ENCODE measurements at places on chromosomes 2 and 18.

DNA sequence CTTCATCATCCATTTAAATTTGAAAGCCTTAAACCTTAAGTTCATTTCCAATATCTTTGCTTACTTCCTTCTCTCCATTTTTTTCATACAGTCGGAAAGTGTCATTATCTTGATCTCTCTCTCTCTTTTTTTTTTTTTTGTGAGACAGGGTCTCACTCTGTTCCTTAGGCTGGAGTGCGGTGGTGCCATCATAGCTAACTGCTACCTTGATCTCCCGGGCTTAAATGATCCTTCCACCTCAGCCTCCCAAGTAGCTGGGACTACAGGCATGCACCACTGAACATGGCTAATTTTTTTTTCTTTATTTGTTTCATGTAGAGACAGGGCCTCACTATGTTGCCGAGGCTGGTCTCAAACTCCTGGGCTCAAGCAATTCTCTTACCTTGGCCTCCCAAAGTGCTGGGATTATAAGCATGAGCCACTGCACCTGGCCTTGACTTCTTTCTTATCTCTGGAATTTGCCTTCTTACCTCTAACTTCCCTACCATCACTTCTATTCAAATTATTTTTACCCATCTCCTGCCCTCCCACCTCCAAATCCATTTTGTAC lies 222.2 kb downstream of the MYCN start:
- DNase-seq = no peak

- no peak for DNase-seq
Observed at GRCh38 chr18:75377258-75377657, 50.2 kb downstream of the SMIM21 start.

- DNase-seq = no peak
Observed at GRCh38 chr2:234444242-234444730, 52.6 kb downstream of the ARL4C start.

DNA sequence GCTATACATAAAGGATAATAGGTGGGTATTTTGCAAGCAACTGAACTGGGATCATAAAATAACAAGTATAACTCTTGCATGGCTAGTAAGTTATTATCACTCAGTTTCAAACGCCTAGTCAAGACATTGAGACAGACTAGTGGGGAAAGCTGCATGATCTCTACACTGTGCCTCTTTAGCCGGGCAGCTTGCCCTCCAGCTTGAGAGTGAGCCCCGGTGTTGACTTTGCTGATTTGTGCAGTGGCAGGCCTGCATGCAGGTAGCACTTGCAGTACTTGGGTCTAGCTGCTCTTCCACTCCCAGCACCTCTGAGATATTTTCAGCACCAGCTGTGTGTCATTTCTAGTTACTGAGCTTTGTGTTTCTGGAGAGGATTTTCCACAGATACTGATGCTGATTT lies 118.8 kb upstream of the DAPL1 start:
- DNase-seq = no peak

DNA sequence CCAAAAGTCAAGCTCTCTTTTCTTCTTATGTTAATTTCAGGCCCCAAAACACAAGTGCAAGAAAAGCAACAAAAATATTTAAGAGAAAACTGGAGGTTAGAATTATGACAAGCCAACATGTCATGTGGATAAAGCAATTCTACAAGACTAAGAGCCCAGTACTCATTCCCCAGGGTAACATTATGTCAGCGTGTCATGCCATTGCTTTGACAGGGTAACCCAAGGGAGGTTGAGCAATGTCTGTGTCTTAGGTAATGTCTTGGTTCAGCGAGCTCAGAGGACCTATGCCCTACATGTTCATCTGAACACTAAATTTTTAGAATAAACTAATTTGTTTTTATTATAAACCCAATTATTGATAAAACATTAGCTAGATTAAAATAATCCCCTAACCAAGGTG lies 173.2 kb upstream of the ZNF804A start:
- DNase-seq = no peak

GRCh38 chr18:13191779-13192178 lies 26.8 kb upstream of the LDLRAD4 start:
- DNase-seq = peak; percentile 73

DNA sequence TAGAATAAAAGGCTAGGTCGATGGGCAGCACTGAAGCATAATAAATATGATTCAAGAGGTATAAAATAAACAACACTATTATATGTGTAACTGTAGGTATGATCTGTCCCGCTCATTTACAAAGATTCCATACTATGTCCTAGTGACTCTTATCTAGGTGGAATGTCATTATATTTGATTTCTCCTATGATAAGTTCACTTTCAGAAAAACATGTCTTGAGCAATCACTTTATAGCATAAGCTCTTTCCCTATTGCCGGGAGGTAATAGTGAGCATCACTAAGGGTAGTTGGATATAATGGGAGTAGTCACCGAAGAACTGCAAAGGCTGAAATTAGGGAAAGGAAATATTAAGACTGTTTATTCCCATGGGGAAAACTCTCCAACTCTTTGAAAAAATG lies 330.3 kb upstream of the THUMPD2 start:
- DNase-seq = no peak

DNA sequence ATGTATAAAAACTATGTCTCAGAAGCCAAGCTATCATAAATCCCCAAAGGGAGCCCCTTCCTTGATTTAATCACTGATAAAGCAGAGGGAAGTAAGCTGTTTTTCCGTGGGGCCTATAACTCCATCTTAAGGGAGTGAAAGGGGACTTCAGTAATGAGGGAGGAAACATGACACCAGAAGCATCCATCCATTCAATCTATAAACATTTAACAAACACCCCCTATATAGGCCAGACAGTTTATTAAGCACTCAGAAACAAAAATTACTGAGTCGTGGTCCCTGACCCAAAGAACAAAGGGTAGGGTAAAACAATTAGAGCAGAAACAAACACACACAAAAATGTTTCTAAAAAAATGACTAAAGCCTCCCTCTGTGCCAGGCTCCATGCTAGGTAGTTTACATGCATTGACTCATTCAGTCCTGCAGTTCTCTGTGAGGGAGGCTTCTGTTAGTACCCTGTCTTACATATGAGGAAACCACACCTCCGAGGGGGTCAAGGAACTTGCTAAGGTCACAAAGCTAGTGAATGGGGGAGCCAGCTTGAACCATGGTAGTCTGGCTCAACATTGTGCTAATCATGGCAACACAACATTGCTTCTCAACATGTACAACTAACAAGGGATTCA lies 472.1 kb downstream of the CDH2 start:
- DNase-seq = peak; percentile 36

DNA sequence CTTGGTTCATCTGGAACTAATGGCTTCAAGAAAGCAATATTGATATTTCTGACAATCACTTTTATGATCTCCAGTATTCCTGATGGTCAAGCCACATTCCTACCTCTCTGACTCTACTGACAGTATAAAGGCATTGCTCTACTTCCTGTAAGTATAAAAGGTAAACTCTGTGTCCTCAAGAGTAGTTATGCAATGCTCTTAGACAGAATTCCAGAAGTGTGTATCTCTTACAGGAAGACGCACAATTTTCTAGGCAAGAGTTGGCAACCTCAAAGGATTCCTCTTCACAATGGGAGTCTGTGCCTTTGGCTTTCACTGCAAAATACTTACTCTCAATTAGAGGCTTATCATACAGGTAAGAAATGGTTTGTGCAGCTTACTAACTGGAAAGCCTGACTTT lies 100.1 kb downstream of the THADA start:
- peak; percentile 50 for DNase-seq

- DNase-seq = no peak
Observed at GRCh38 chr2:166332106-166332505, 43.6 kb downstream of the SCN9A start.

- no peak for DNase-seq
Observed at GRCh38 chr18:29326214-29326613, 1149.3 kb upstream of the CDH2 start.

- DNase-seq = peak; percentile 10
Observed at GRCh38 chr2:188734691-188735090, 239.5 kb upstream of the COL3A1 start.

DNA sequence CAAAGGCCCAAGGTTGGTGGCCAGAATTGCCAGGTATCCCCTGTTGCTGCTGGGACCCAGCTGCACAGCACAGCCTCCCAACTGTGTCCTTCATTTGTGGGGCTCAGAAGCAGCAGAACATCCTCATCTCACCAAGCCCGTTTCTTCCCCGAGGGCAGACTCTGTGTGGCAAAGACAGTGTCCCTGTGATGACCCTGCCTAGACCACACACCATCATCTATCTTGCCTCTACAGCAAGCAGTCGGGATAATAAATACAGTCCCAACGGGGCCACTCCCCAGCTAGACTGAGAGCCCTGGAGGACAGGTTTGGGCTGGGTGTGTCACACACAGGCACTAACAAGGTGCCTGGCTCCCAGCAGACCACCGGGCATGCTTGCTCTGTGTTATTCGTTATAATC lies 93.4 kb downstream of the PTGR3 start:
- DNase-seq = no peak

GRCh38 chr2:80894486-80894885 lies 589.9 kb upstream of the LRRTM1 start:
- no peak for DNase-seq

- DNase-seq = peak; percentile 42
Observed at GRCh38 chr2:12005886-12006681, 259.7 kb downstream of the LPIN1 start.

DNA sequence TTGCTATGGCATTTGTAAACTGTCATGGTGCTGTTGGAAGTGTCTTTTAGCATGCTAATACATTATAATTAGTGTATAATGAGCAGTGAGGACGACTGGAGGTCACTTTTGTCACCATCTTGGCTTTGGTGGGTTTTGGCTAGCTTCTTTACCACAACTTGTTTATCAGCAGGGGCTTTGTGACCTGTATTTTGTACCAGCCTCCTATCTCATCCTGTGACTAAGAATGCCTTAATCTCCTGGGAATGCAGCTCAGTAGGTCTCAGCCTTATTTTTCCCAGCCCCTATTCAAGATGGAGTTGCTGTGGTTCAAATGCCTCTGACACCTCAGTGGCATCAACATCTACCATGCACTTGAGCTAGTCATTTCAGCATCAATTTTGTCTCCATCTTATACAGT lies 29.7 kb downstream of the LYPD6 start:
- DNase-seq = peak; percentile 13

- DNase-seq = no peak
Observed at GRCh38 chr2:176115883-176116813, at the start of gene HOXD10. Gene HOXD10 (plus strand): TSS chr2:176116778. CDS start chr2:176116834, 56 bp downstream.

- no peak for DNase-seq
Observed at GRCh38 chr2:43318791-43319190, 92.4 kb upstream of the ZFP36L2 start.

DNA sequence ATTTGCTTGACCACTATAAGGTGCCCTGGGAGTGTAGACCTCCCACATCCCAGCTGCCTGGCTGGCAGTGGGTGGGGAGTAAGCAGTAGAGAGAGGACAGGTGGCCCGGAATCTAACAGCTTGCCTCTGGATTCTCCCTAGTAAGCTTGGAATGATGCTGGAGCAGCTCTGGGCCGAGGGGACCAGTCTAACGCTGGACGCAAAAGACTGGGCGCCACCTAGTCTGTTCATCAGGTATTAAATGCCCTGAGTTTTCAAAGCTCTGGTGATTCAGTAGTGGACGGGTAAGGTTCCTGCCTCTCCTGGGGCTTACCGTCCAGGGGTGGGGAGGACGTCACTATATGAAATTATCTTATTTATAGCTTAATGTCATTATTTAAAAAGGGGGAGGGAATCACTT lies 648 bp upstream of the LYPD6B start:
- DNase-seq = no peak

DNA sequence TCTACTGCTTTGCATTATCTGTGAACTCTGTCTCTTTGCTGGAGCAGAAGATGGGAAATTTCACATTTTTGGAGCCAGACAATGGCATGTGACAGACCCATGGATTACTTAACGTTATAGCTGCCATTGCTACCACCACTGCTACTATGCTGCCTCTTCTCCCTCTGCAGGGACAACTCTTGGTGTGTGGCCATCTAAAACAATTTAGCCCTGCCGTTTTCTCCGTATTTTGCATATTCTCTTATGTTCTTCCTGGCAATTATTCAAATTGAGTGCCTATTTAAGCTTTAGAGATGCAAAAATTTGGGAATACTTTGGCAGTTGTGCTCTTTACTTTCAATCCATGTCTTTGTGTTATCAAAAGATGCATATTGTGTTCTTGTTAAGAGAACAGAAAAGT lies 386.8 kb downstream of the XIRP2 start:
- no peak for DNase-seq

- no peak for DNase-seq
Observed at GRCh38 chr18:76674596-76674995, 147.8 kb upstream of the ZNF236 start.

- DNase-seq = peak; percentile 97
Observed at GRCh38 chr2:9703085-9703678, 72.4 kb upstream of the YWHAQ start.

- DNase-seq = no peak
Observed at GRCh38 chr2:60966507-60967405, 50.8 kb upstream of the PEX13 start.

DNA sequence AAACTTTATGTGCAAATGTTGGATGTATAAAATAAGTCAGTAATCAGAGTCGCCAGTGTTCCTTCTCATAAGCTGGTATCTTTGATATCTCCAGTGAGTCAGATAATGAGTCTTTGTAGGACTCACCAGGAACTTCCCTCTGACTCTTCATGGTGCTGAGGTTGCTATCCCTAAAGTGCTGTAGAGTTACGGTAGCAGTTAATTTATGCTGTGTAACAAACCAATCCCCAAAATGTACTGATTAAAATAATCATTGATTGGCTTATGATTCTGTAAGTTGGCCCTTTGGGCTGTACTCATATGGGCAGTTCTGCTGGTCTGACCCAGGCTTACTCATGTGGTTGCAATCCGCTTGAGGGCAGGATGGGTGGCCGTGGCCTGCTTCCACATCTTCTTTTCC lies 43.8 kb downstream of the MAIP1 start:
- no peak for DNase-seq

- no peak for DNase-seq
Observed at GRCh38 chr2:219173176-219173575, 3.3 kb upstream of the SLC23A3 start.

DNA sequence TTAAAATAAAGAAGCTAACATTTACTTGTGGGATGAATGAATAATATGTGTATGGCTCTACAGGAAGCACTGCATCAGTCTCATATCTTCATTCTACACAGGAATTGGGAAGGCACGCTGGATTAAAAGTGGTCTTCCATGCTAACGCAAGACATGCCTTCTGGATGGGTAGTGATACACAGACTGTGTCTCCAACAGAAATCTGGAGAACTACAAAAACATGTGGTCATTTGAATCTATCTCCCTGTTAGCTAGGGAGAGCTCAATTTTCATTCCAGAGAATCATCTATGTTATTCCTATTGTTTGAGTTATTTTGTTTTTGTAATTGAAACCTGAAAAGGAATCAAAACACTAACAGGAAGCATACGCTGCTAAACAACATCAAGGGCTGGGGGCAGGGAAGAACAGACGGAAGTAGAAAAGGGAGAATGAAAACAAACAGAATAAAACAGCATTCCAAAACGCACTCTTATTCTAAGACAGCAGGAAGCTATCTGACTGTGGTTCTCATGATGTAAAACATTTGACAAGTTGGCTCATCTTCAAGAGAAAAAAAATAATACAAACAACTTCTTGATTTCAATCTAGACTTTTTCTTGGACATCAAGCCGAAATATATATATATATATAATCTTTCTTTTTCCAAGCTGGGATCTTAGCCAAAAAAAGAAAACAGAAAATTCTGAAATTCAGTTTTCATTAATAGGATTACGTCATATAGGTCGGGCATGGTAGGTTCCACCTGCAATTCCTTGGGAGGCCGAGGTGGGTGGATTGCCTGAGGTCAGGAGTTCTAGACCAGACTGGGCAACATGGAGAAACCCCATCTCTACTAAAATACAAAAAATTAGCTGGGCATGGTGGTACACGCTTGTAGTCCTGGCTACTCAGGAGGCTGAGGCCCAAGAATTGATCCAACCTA lies 31.5 kb upstream of the ASNSD1 start:
- DNase-seq = no peak

- DNase-seq = no peak
Observed at GRCh38 chr2:23404426-23404825, 19.4 kb downstream of the KLHL29 start.
